Uterus (tissue), 4 donors: ENCODE measurements at places on chromosomes 3 and 15.
A peak's percentile ranks its signal among the peaks of the same experiment; 100 is the strongest.

GRCh38 chr15:25465835-25466234 lies 27.0 kb upstream of the UBE3A start:
- no peak overlapping the region for H3K4me3 ChIP-seq
- no peak overlapping the region for H3K27ac ChIP-seq
- no peak for DNase-seq
- H3K27me3 ChIP-seq: no peaks in the 10 kb centered on the region
- H3K4me1 ChIP-seq: no peaks in the 10 kb centered on the region

DNA sequence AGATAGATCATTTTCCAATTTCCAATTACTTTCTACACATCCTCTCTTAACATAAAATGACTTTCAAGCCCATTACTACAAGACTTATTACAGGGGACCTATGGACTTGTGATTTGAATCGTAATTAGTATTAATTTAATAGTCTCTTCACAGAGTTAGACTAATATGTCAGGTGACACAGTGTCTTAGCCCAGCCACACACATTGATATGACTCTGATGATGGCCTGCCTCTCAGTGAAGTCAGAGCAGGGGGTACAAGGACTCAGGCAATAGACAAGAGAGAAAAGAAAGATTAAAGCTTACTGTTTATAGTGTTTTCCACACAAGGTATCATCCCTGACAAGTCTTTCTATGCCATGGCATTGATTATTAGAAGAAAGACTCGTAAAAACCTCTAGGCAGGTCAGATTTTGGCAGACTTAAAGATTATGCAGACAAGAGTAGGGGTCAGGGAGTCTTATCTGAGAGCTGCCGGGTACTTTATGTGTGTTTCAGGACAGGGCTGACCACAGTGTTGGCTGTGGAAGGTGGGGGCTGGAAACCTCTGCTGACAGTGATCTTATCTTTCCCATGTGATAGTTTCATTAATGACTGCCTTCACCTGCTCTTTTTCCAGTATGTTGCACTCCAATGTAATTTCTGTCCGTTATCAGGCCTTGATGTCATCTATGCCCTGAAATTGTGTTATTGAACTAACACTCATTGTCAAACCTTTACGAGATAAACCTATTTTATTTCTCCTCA lies 50.1 kb downstream of the B3GALNT1 start:
- no peak overlapping the region for H3K4me3 ChIP-seq
- H3K27me3 ChIP-seq: no peaks in the 10 kb centered on the region
- H3K36me3 ChIP-seq: no peaks in the 10 kb centered on the region
- H3K4me1 ChIP-seq: no peaks in the 10 kb centered on the region
- no peak overlapping the region for H3K27ac ChIP-seq
- DNase-seq: no peak

GRCh38 chr3:13459605-13460340 lies 20.3 kb upstream of the HDAC11 start:
- H3K4me3 ChIP-seq: no peak overlapping the region
- DNase-seq: no peak
- no peaks in the 10 kb centered on the region for H3K36me3 ChIP-seq
- no peaks in the 10 kb centered on the region for H3K4me1 ChIP-seq

- H3K27ac ChIP-seq: peak overlapping the region; percentile 96
- no peak for DNase-seq
- no peaks in the 10 kb centered on the region for H3K27me3 ChIP-seq
- no peaks in the 10 kb centered on the region for H3K36me3 ChIP-seq
Measured at GRCh38 chr15:77071305-77072223, 655 bp upstream of the TSPAN3 start.

GRCh38 chr3:144112437-144112836 lies 140.8 kb downstream of the DIPK2A start:
- no peaks in the 10 kb centered on the region for H3K4me1 ChIP-seq
- no peaks in the 10 kb centered on the region for H3K36me3 ChIP-seq
- no peak overlapping the region for H3K27ac ChIP-seq
- no peak for DNase-seq
- H3K4me3 ChIP-seq: no peak overlapping the region
- no peaks in the 10 kb centered on the region for H3K27me3 ChIP-seq

GRCh38 chr3:145243875-145244274 lies 917.1 kb downstream of the PLOD2 start:
- no peaks in the 10 kb centered on the region for H3K4me1 ChIP-seq
- H3K27me3 ChIP-seq: no peaks in the 10 kb centered on the region
- H3K27ac ChIP-seq: no peak overlapping the region

GRCh38 chr3:143755978-143756377 lies 92.3 kb downstream of the SLC9A9 start:
- H3K4me1 ChIP-seq: no peaks in the 10 kb centered on the region
- H3K4me3 ChIP-seq: no peak overlapping the region
- no peaks in the 10 kb centered on the region for H3K36me3 ChIP-seq
- no peak overlapping the region for H3K27ac ChIP-seq
- DNase-seq: no peak

DNA sequence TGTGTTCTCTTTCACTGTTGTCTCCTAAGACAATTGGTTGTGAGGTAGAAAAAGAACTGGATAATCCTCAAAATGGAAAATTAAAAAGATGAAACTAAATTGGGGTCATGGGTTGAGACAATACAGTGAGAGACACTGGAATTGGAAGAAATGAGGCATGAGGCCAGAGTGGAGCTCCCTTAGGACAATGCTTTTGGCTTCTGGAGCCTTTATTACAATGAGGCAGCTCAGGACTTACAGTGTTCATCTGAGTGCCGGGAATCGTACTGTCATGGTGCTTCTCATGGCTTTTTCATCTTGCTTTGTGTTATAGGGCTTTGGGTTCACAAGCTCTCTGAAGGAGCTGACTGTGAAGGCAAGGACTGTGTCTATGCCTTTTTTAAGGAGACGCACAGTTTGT lies 293.5 kb downstream of the SOX2 start:
- no peak for DNase-seq
- H3K36me3 ChIP-seq: no peaks in the 10 kb centered on the region
- H3K27me3 ChIP-seq: no peaks in the 10 kb centered on the region

GRCh38 chr3:155502630-155503029 lies 209.1 kb upstream of the STRIT1 start:
- H3K4me1 ChIP-seq: no peaks in the 10 kb centered on the region
- no peak overlapping the region for H3K4me3 ChIP-seq
- no peaks in the 10 kb centered on the region for H3K27me3 ChIP-seq
- no peaks in the 10 kb centered on the region for H3K36me3 ChIP-seq

DNA sequence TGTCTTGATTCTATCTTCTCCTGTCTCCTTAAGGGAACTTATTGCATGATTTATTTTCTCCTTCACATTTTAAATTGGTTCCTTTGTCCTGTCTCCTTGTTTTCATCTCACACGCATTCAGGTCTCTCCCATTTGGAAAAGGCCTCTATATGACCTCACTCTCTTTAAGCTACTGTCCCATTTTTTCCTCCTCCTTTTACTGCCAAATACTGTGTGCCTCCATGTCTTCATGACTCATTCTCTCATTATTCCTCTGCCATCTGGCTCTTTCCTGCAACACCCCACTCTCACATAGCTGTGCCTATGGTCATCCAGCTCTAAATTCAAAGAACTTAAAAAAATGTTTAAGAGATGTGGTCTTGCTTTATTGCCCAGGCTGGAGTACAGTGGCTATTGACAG lies 48.0 kb downstream of the TYRO3 start:
- H3K4me3 ChIP-seq: no peak overlapping the region
- no peak for DNase-seq
- H3K27ac ChIP-seq: no peak overlapping the region

GRCh38 chr3:66449411-66449974 lies 51.3 kb downstream of the LRIG1 start:
- peaks cover 40% of the 10 kb centered on the region for H3K4me1 ChIP-seq
- peak overlapping the region; percentile 55 for H3K27ac ChIP-seq
- no peaks in the 10 kb centered on the region for H3K36me3 ChIP-seq
- no peaks in the 10 kb centered on the region for H3K27me3 ChIP-seq
- no peak overlapping the region for H3K4me3 ChIP-seq

- H3K36me3 ChIP-seq: no peaks in the 10 kb centered on the region
- H3K27me3 ChIP-seq: no peaks in the 10 kb centered on the region
- peak overlapping the region; percentile 62 for H3K27ac ChIP-seq
- H3K4me1 ChIP-seq: no peaks in the 10 kb centered on the region
- no peak overlapping the region for H3K4me3 ChIP-seq
Measured at GRCh38 chr3:4680227-4680691, 187.1 kb downstream of the ITPR1 start.

DNA sequence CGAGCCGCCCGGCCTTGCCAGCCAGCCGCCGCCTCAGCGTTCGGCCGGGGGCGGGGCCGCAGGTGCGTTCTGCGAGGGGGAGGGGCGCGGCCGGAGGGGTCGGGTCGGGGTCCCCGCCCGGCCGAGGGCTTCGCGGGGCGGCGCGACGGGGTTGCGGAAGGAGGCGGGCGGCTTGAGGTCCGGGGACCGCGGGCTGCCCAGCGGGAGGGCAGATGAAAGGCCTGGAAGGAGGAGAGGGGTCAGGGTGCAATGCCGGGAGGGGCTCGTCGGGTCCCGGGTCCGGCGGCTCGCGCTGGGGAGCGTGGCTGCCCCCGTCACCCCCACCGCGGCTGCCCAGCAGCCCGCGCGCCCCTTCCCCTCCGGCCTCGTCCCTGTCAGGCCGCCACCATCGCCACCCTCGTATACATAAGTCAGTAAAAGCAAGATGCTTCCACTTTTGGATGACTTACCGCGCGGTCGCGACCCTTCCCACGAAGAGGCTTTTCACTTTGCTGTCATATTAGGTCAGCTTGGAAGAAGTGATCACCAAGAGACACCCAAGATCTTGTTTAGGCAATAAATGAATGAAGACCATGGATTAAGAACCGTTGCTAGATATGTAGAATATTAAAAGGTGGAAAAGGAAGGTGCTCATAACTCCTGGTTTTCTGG lies 620 bp upstream of the ANP32A start:
- H3K27ac ChIP-seq: peak overlapping the region; percentile 96
- no peaks in the 10 kb centered on the region for H3K27me3 ChIP-seq
- no peaks in the 10 kb centered on the region for H3K4me1 ChIP-seq
- H3K4me3 ChIP-seq: peak overlapping the region; percentile 89
- DNase-seq: no peak

DNA sequence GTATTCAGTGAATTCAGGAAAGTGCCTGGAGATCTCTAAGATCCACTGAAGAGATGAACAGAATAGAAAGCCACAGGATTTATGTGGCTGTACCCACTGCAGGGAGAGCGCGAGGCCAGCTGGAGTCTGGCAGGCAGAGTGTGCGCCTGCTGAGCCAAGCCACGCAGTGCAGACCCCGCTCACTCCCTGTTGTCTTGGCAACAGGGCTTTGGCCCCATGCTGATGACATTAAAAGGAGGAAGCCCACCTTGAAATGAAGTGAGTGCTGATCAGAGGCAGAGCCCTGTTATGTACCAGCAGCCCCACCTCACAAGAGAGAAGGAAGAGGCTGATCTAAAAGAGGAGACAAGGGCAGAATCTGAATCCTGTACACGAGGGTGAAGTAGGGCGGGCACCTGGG lies 36.7 kb downstream of the PXYLP1 start:
- H3K27ac ChIP-seq: no peak overlapping the region
- DNase-seq: no peak
- no peaks in the 10 kb centered on the region for H3K27me3 ChIP-seq
- no peak overlapping the region for H3K4me3 ChIP-seq

- H3K27me3 ChIP-seq: no peaks in the 10 kb centered on the region
- H3K36me3 ChIP-seq: no peaks in the 10 kb centered on the region
Measured at GRCh38 chr3:63654211-63654610, 1.7 kb downstream of the SNTN start.

DNA sequence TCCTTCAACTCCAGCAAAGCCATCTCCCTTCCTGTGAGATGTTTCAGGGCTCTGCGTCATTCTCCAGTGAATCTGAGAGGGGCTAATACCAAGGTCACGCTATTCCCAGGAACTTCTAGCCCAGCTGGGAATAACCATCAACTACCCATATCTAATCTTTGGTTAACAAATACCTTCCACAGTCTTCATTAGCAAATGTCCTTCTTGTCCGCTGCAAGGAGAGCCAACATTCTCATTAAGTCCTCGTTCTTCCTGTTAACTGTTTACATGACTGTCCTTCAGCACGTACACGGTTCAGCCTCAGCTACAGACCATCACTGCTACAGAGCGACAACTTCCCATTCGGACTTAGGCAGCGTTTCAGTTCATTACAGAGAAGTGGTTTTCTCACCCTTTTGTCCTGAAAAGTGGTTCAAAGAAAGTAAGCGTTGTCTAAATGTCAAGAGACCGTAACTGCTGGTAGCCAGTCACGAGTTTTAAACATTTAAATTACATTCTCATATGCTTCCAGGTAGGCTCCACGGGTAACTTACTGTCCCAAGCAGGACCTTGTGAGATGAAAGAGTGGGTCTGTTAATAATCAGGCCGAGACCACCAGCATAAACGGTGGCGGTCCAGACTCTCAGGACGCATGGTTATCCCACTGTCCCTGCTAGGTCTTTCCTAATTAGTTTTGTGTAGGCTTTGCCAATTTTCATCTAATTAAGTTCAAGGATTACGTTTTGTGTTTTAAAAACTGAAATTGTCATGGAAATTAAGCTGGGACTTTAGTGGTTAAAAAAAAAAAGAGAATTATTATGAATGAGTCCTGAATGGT lies 63.8 kb downstream of the CHSY1 start:
- no peak for DNase-seq
- peak overlapping the region; percentile 73 for H3K27ac ChIP-seq
- no peaks in the 10 kb centered on the region for H3K27me3 ChIP-seq
- H3K4me1 ChIP-seq: peaks cover 8% of the 10 kb centered on the region

- DNase-seq: no peak
- no peaks in the 10 kb centered on the region for H3K27me3 ChIP-seq
- H3K27ac ChIP-seq: no peak overlapping the region
- no peaks in the 10 kb centered on the region for H3K4me1 ChIP-seq
- H3K36me3 ChIP-seq: no peaks in the 10 kb centered on the region
Measured at GRCh38 chr3:142656575-142656974, 60.4 kb downstream of the PLS1 start.

DNA sequence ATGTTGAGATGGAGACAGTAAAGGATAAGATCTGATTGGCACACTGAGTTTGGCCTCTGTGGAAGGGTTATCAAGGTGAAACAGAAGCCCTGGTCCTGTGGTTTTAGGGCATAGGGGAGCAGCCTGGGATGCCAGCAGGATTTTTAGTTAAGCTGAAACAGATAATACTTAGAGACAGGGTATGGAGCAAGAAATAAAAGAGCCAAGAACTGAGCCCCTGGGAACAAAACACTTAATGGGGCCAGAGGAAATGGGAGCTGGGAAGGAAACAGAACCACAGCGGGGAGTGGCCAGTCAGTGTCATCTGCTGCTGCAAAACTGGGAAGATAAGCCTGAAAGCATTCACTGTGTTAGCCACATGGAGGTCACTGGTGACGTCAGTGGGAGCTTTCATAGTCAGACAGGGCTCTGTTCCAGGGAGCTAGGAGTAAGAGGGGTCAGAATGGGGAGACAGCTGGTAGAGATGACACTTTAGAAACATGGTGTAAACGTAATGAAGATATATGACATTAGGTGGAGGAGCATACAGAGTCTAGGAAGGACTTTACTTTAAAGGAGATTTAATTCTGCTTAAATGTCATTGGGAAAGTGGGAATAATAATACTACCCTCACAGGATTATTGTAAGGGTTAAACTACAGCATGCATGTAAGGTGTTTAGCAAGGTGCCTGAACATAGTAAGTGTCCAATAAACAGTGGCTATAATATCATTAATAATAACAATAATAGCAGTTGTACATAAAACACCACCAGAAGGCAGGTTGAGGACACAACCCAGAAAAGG lies 172.7 kb upstream of the CTNNB1 start:
- no peak overlapping the region for H3K4me3 ChIP-seq
- no peaks in the 10 kb centered on the region for H3K27me3 ChIP-seq
- peak; percentile 82 for DNase-seq
- H3K36me3 ChIP-seq: no peaks in the 10 kb centered on the region
